ENCODE measurements at places on chromosomes 5 and 9.

GRCh38 chr5:150317048-150318003 lies 14.6 kb upstream of the ARSI start:
- no peak for DNase-seq

GRCh38 chr9:36572515-36573418 lies at the start of gene MELK:
Gene MELK (plus strand): TSS chr9:36572895. CDS start chr9:36581682, 8,787 bp downstream.
- peak; percentile 88 for DNase-seq

GRCh38 chr5:35420200-35420599 lies 189.9 kb upstream of the PRLR start:
- DNase-seq, result no peak

DNA sequence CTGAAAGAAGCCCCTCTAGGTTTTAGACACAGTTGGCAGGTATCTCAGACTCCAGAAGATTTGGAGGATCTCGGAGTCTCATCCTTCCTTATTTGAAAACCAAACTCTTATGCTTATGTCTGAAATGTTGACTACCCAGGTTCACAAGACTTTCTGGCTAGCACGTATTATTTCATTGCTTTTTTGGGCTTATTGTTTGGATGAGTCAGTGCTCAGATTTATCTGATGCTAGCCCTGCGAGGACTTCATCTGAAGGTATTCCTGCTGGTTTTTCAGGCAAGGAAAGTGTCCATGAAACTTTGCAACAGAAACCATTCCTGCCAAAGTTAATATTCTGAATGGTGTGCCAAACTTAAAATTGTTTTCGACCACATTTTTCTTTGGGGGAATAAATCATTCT lies 8.5 kb downstream of the OSTF1 start:
- DNase-seq, result no peak

GRCh38 chr5:128395073-128395472 lies 143.0 kb downstream of the FBN2 start:
- DNase-seq, result no peak

DNA sequence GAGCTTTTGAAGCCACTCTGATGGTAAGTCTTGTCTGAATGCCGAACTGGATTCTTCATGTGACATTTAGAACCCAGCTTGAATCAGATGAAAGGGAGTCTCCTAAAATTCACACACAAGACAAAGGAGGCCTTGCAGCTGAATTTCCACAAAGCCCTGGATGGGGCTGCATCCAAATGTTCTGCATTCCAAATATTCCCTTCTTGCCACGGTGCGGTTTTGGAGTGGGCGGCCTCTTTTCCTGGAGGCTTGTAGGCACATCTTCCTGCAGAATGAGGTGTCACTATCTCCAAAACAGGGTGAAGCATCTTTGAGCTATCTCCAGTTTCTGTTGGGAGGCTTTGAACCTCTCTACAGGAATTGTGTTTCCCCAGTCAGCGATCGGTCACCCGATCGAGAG lies 342.7 kb downstream of the ARHGEF28 start:
- no peak for DNase-seq

DNA sequence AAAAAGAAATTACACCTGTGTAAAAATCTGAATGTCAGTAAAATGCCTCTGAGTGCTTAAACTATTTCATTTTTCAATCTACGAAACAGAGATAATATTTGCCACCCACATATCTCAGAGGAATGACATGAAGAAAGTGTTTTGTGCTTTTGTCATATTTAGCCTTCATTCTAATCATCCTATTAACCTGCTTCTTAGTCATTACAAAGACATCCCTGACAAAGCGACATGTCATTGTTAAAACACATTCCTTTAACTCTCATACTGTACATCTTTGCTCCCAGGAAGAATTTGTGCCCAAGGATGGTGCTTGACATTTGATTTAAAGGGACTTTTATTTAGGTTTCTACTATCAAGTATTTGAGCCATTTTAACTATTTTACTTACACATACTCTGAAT lies 275.9 kb downstream of the DMRTA1 start:
- no peak for DNase-seq

DNA sequence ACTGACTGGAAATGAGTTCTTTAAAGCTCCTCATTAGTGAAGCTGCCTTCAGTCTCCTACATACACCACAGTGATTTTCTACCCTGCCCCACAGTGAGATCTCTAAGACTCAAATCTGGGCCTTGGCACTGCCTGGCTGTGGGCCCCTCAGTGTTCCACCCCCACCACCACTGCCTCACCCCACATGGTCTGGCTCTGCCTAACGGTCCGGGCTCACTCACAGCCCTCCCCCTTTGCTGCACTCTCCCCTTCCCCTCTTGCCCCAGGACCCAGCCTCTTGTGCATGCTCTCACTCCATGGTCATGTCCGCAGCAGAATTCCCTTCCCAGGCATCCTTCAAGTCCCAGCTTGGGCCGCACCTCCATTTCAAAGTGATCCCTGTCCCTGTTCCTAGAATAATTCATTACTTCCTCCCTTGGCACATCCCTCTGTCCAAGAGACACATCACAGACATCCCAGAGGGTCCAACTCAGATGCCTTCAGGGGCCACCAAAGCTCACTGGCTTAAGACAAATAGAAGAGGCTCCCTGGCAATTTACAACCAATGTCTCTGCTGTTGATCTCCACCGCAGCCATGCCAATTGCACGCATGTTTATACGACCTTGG lies 56.7 kb downstream of the HRH2 start:
- DNase-seq, result no peak

GRCh38 chr5:69032009-69032408 lies 61.8 kb upstream of the SLC30A5 start:
- no peak for DNase-seq

- DNase-seq, result no peak
Measured at GRCh38 chr5:174799121-174799520, 74.7 kb downstream of the MSX2 start.

GRCh38 chr9:120926397-120926928 lies at the start of gene TRAF1:
Gene TRAF1 (minus strand): TSS chr9:120926796. CDS start chr9:120926075, 721 bp downstream.
- DNase-seq, result no peak

DNA sequence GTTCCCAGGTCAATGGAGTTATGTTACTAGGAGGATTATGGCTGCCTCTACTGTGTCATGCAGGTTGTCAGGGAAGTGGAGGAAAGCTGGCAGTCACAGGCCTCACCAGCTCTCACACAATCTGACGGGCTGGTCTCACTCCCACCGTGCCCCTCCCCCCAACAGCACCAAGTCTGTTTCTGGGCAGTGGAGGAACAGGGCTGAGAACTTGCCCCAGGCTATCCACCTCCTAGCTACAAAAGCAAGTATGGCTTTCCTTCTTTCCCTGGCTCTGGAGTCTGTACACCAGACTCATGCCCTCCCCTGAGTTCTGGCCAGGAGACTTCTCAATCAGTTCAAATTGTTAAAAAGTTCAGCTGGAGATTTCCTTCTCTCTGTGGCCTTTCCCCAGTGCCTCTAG lies 25.7 kb upstream of the RIOK2 start:
- DNase-seq, result no peak

DNA sequence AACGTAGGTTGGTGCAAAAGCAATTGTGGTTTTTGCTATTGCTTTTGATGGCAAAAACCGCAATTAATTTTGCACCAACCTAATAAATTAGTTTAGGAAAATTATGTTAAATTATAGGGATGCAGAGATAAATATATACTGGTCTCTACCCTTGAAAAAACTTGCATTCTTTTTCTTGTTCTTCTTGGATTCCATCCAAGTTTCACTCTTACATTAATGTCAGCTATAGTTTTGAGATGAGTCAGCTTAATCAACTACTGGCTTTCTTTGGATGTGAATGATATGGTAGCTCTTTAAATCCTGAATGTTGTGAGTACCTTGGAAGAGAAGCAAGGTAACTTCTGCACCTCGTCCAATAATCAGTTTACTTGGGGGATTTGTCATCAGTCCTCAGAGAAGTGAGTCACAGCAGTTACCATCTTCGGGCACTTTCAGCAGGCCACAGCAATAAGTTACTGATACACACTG lies 549.0 kb upstream of the ZNF608 start:
- no peak for DNase-seq

GRCh38 chr5:130316971-130317680 lies 412.9 kb downstream of the CHSY3 start:
- no peak for DNase-seq

DNA sequence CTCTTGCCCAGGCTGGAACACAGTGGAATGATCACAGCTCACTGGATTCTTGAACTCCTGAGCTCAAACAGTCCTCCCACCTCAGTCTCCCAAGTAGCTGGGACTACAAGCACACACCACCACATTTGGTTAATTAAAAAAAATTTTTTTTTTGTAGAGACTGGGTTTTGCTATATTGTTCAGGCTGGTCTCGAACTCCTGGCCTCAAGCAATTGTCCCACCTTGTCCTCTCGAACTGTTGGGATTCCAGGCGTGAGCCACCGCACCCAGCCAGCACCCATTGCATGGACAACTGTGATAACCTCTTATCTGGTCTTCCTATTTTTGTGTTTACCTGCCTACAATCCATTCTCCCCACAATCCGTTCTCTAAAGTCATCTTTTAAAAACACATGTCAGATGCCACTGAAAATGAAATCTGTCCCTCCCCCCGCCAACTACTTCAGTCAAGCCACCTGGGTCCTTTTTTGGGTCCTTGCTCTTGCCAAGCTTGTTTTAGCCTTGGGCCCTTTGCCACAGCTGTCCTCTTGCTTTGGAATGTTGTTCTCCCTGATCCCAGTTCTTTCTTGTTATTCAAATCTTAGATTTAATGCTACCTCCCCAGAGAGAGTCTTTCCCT lies 250.5 kb downstream of the PIK3R1 start:
- no peak for DNase-seq

GRCh38 chr9:8332871-8333270 lies 533.3 kb upstream of the DMAC1 start:
- DNase-seq, result no peak

DNA sequence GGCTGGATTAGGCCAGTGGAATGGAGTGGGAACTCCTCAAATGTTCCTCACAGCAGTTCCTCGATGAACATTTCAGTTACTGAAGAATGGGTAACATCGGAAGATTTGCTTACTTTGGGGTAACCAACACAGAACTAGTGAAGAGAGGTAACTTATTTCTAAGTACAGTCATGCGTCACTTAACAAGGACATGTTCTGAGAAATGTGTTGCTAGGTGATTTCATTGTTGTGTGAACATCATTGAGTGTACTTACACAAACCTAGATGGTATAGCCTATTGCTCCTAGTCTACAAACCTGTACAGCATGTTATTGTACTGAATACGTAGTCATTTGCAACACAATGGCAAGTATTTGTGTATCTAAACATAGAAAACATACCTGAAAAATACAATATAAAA lies 228.3 kb downstream of the MAST4 start:
- no peak for DNase-seq

GRCh38 chr5:133110709-133111108 lies 58.9 kb downstream of the HSPA4 start:
- DNase-seq, result no peak

DNA sequence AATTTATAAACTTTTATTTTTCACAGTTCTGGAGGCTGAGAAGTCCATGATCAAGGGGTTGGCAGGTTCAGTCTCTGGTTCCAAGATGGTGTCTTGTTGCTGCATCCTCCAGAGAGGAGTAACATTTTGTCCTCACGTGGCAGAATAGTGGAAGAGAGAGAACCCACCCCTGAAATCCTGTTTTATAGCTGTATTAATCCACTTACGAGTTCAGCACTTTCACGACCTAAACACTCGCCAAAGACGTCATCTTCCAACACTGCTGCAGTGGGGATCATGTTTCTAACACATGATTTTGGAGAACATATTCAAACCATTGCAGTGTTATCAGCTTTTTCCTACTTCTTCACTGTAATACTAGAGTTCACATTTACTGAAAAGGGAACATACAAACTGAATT lies 233.0 kb upstream of the ATP10B start:
- no peak for DNase-seq

DNA sequence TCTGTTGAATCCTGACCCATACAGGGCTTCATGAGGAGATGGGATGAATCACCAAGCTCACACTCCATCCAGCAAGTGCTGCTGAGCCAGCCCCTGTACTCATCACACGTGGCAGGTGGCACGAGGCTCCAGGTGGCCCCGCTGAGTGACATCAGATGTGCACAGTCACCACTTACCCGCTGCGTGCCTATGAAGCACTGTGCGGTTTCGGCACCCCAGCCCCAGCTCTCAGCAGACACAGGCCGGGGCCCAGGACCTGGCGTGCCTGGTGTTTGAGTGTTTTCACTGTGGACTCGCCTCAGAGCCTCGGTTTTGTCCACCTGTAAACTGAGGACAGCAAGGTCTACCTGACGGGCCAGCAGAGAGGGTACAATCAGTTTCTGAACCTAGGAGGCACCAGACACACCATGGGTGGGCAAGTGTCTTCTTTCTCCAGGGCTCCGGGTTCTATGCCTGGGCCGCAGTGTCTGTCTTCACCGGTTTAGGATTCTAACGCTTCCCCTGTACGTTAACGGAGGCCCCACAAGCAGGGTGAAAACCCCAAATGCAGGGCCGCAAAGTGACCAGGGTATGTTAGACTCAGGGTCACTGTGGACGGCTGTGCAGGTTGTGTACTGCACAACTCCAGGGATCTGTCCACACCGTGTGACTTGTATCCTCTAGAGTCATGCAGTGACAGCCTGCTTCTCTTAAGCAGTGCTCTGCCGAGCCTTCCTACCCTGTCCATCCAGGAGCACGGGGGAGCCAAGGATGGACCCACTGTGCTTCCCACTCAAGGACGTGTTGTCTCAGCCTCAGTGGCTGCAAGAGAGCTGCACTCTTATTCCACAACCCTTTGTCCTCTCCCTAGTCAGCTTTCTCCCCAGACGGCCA lies 44.3 kb upstream of the COL5A1 start:
- peak; percentile 22 for DNase-seq

GRCh38 chr9:135297456-135298075 lies 182.0 kb upstream of the PPP1R26 start:
- DNase-seq, result no peak

GRCh38 chr9:94554078-94554438 lies 825 bp upstream of the PCAT7 start:
- DNase-seq, result no peak

DNA sequence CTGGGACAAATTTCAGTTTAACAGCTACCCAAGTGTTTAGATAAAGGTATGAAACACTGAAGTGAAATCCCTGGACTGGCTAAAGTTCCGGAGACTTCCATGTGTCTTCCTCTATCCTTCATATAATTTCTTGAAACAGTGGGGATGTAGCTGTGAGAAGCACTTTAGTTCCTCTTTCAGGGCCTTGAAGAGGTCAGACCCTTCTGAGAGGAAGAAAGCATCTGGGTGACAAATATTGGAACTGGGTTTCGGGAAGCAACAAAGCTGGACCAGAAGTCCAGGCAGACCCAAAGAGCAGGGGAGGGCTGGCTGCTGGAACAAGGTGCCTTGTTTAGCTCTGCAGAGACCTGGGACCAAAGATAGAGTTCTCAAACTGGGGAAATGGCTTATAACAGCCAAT lies 75.4 kb upstream of the ZFAND5 start:
- no peak for DNase-seq
